Stimulated activated CD4-positive, alpha-beta T cell treated with anti-CD3 and anti-CD28 coated beads, TNF-alpha, amount 100 ng/mL, for 4 hours (primary cell): ENCODE measurements at places on chromosomes 13 and 19.

DNA sequence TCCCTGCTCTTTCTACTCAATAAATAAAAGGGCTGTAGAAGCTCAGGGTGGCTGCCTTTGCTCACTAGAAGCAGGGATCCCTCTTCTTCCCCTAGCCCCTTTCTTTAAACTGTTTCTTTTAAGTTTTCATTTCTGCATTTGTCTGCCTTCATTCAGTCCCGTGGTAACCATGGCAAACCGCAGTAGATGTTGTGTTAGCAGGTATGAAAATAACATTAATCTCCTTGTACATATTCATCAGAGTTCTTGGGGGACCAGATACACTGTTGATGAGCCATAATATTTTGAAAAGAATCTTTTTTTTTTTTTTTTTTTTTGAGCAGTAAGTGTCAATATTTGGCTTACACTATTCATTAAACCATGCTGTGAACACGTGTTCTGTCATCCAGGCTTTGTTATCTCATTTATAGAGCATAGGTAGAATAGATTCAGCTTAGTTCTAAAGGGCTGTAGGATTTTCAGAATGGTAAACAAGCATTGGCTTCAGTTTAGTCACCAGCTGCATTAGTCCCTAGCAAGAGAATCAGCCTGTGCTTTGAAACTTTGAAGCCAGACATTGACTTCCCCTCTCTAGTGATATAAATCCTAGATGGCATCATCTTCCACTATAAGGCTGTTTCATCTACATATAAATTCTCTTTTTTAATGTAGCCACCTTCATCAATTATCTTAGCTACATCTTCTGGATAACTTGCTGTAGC, 59.4 kb upstream of the SPRY2 start:
- no peak for DNase-seq

DNA sequence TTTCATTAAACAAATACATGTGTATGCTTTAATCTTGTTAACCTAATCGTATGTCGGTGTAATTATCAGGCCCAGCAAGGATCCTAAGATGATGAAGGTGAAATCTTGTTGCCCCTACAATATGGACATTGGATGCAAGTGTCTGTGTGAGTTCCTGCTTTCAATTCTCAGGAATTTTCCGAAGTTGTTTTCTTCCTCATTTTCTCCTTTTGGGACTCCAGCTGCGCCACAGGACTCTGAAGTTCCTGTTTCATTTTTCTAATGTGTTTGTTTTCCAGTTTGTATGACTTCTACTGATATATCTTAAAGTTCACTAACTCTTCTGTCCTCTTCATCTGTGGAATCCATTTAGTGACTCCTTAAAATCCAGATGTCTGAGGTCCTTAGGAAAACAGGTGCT, 11.9 kb upstream of the OR7D2 start:
- no peak for DNase-seq

- DNase-seq: no peak
Measured at GRCh38 chr13:91534996-91535395, 136.6 kb downstream of the GPC5 start.

DNA sequence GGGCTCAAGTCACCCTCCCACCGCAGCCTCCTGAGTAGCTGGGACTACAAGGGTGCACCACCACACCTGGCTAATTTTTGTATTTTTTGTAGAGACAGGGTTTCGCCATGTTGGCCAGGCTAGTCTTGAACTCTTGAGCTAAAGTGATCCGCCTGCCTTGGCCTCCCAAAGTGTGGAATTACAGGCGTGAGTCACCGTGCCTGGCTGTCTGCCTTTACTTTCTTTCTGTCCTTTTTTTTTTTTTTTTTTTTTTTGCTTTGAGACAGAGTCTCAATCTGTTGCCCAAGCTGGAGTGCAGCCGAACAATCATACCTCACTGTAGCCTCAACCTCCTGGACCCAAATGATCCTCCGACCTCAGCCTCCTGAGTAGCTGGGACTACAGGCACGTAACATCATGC, 25.0 kb upstream of the OR1M1 start:
- no peak for DNase-seq

DNA sequence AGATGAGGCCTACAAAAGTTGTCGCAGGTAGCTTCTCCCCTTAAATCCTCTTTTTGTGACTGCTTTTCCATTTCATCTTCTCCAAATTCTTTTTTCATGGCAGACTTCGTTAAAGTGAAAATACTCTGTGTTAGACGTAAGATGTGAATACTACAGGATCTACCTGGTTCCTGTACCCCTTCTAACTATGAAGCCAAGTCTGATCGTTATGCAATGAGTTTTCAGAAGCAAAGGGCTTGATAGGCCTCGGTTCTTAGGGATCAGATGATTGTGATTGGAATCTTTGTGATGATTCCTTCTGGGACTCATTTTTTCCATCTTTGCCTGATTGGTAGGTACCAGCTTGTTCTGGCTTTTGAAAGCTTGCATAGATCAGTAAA, 86.9 kb downstream of the PCCA start:
- no peak for DNase-seq

DNA sequence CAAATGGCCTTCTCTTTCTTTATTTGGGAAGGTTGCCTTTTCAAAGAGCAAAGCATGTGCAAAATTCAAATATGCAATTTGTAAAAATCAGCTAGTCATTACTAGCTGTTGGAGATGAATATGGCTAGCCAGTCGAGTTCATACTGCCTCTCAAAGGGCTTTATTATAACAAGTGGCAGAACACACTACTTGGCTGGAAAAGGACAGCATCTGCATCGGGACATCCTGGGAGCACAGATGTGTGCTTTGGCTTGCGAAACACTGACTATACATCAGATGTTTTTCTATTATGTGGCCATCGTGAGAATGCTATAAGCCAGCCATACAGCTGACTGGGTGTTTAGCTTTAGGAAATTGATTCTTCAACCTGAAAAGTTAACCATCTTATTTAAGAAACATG, 424.2 kb downstream of the KCTD12 start:
- DNase-seq: no peak

GRCh38 chr13:40102854-40103253, 447.4 kb downstream of the COG6 start:
- DNase-seq: peak; percentile 79

DNA sequence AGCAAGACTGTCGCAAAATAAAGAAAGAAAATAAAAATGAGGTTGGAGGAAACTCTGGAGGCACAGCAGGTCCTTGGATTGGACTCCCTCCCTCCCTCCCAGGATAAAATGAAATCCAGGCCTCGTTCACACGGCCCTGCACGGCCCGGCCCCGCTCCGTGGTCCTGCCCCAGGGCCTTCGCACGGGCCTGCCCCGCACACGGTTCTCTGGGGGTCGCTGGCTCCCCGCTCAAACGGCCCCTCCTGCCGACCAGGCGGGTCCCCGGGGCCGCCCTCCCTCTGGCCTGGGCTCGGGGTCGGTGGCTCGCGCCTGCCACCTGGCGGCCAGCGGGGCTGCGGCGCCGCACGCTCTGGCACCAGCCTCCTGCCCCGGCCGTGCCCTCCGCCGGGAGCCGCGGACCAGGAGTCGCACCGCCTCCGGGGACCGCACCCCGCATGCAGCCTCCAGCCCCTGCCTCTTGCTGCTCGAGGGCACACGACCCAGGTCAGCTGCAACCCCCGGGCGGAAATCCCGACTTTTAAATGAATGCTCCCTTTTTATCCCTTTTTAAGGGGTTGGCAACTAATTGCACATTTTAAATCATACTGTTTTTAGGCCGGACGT, 1.5 kb upstream of the WDR18 start:
- peak; percentile 58 for DNase-seq

- DNase-seq: no peak
Measured at GRCh38 chr19:17414097-17414496, 5.8 kb upstream of the MVB12A start.

DNA sequence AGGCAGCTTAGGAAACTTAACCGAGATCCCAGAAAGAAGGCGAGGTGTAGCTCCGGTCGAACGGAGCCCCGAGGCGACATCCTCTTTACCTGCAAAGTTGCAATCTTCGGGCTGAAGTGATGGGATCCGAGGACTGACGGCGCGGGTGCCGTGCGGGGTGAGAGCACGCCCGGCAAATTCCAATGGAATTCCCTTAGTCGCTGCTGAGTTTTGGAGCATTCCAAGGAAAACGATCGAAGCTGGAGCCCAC, 141 bp downstream of the TRPC4 start:
- DNase-seq: no peak

- no peak for DNase-seq
Measured at GRCh38 chr13:95870421-95870820, 182.8 kb downstream of the UGGT2 start.

DNA sequence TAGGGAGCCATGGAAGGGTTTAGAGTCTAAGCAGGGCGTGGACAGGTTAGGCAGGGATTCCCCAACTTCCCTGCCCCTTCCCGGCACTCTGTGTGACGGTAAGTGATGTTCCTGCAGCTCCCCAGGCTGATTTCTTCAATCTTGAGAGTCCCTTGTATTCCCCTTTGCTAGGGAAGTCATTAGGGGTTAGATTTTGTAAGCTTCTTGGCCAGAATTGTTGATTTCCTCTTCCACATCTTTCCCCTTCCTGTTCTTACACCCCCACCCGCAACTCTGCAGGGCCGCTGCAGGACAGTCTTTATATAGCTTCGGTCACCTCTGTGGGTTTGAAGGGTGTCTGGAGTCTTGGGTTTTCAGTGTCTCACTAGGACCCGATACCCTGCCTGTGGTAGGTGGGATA, 10.6 kb upstream of the ADGRE1 start:
- no peak for DNase-seq

DNA sequence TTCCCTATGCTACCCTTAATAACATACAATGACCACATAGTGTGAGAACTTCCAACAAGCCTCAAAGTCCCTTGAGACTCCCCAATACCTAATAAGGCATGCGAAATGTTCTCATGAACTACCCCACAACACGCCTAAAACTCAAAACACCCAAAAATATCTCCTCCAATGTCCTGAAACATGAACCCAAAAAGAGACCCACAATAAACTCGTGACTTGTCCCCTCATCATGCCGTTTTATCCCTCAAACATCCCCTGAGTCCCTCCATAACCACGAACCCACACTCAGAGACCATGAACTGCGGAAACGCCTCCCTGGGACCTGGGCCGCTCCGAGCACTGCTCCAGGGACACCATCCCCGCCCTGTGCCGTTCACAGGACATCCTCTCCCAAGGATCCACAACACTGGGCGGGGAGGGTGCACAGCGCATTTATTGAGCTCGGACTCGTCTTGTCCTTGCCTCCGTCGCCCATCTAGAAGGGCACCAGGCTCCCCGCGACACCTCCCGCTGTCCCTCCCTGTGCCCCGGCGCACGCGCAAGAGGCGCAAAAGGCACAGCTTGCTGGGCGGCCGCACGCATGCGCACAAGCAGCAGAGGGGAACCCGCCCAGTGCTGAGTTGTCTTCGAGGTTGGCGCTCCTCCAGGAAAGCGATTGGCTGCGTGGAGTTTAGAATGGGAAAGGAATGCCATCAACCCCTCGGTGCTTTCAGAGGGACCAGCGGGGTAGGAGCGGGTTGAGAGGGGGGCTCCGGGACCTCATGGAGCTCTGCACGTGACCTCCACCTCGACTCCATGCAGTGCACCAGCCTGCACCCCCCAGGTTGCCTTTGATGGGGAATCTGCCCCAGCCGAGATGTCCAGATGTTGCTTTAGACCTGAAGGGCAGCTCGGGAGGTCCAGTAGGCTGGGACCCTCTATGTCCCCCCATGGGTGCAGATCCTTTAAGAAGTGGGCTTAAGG, 8.8 kb downstream of the FXYD3 start:
- peak; percentile 79 for DNase-seq

- DNase-seq: no peak
Measured at GRCh38 chr13:103542648-103543047, 476.4 kb upstream of the SLC10A2 start.

DNA sequence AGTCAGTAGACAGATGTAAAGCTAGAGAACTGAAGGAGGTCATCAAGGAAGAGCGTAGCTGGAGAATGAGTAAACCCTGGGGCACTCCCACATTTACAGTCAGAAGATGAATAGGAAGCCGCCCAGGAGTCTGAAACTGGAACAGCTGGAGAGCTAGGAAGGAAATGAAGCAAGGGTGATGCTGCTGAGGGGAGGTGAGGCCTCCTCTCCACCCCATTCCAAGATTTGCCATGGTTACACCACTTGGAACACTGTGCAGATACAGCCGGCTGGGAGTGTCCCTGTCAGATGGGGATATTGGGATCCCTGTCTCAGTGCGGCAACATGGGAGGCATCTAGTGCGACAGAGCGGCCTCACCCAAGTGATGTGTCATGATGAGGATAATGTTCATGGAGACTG, 51.8 kb upstream of the GPI start:
- no peak for DNase-seq

GRCh38 chr13:92767468-92767867, 459.1 kb upstream of the GPC6 start:
- DNase-seq: no peak

DNA sequence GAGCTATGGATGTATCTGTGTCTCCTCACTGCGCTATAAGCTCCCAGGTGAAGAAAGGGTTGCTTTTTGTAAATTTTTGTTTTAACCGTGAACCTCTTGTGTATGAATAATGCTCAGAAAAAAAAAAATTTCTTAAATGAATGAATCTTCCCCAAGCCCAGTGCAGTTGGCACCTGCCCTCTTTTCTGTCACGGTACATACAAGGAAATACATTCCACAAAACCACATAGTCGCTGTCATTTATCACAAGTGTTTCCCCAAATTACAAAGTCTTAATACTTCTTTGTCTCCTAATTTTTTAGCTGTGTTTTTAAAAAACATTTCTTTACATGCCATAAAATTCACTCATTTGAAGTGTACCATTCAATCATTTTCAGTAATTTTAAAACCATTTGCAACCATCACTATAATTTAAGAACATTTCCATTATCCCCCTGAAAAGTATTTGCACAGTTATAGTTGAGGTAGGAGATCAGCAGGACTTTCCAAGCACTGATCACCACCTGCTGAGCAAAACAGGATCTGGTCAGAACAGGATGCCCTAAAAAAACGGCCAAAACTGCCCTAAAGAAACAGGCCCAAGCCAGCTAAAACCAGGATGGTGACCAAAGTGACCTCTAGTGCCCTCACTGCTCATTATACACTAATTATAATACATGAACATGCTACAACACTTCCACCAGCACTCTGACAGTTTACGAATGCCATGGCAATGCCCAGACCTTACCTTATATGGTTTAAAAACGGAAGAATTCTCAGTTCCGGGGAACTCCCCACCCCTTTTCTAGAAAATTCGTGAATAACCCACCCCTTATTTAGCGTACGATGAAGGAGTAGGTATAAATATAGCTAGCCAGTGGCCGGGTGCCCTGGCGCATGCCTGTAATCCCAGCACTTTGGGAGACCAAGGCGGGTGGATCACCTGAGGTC, 1.3 kb upstream of the TEX30 start:
- DNase-seq: no peak

DNA sequence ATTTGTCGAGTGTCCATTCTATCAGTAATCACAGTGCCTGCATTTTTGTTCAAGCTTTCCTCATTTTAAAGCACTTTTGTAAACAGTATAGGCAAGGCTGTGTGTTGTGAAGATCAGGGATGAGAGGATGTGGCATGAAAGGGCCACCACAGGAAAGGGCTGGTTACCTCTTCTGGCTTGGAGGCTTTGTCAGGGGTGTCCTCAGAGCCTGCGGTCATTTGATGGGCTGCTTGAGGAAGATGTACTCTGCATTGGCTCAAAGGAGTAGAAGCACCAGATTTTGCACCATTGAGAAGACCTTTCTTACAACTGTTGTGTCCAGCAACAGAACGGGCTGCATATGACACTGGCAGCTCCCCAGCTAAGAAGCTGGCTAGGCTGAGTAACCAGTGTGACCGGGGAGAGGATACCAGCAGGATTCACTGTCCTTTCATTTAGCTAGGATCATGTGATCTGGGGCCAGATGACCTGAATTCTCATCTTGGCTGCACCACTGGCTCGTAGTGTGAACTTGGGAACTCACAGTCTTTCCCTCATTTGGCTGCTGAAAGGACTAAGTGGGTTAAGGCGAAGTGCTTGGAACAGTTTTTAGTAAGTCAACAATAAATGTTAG, 380.2 kb downstream of the FGF9 start:
- DNase-seq: no peak

- DNase-seq: no peak
Measured at GRCh38 chr19:2487842-2488241, 11.9 kb downstream of the GADD45B start.
